ENCODE measurements at places on chromosomes 1 and 21.

DNA sequence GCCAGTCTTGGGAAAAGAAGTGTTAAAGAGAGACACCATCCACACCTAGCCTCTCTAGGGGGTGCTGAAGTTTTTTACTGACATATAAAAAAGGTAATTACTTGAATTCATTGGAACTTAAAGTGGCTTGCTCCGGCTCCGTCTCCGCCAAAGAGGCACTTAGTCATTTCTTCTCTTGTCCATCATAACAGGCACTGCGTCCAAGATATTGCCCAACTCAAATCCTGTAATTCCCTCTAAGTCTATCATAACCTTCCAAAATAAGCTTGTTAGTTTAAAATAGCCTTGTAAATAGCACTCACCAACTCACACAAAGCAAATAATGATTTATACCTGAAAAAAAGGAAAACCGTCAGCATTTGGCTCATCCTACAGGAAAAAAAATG lies 160.5 kb downstream of the ZBTB18 start:
- no peak for DNase-seq

DNA sequence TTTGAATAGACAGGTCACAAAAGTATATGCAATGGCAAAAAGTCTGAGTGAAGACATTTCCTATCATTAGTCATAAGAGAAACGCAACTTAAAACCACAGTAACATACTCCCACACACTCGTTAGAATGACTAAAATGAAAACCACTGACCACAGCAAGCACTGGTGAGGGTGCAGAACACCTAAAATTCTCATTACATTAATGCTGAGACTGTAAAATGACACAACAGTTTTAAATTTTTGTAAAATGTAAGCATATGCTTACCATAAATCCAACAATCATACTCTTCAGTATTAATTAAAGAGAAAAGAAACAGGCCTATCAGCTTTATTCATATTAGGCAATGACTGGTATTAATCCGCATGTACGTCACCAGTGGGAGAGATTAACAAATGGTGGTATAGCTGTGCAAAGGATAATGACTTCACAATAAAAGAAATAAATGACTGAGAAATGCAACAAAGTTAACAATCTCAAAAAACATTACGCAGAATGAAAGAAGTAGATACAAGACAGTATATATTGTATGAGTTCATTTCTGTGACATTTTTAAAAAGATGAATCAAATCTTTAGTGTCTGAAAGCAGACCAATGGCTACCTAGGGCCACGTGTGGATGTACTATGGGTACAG lies 253.5 kb downstream of the AKT3 start:
- no peak for DNase-seq

- no peak for DNase-seq
These were observed 23.3 kb downstream of the SPOCD1 start for GRCh38 chr1:31792541-31792940.

GRCh38 chr1:50973875-50974617 lies 4.0 kb downstream of the CDKN2C start:
- no peak for DNase-seq

DNA sequence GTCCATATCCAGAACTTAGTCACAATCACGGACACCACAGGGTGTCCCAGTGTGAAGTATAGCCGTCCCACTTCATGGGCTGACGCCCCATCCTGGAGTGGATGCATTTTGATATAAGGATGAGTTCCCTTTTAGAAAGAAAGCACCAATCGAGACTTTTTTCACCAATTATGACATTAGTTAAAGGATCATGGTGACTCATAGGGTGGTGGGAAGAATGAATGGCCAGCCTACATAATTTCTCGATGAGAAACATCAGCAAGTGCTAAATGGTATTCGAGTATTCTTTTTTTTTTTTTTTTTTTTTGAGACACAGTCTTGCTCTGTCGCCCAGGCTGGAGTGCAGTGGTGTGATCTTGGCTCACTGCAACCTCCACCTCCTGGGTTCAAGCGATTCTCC lies 38.5 kb upstream of the USP1 start:
- DNase-seq: no peak

GRCh38 chr1:187819086-187819485 lies 990.3 kb downstream of the PLA2G4A start:
- DNase-seq: no peak

- no peak for DNase-seq
These were observed 180.1 kb upstream of the PRMT6 start for GRCh38 chr1:106876384-106876783.

DNA sequence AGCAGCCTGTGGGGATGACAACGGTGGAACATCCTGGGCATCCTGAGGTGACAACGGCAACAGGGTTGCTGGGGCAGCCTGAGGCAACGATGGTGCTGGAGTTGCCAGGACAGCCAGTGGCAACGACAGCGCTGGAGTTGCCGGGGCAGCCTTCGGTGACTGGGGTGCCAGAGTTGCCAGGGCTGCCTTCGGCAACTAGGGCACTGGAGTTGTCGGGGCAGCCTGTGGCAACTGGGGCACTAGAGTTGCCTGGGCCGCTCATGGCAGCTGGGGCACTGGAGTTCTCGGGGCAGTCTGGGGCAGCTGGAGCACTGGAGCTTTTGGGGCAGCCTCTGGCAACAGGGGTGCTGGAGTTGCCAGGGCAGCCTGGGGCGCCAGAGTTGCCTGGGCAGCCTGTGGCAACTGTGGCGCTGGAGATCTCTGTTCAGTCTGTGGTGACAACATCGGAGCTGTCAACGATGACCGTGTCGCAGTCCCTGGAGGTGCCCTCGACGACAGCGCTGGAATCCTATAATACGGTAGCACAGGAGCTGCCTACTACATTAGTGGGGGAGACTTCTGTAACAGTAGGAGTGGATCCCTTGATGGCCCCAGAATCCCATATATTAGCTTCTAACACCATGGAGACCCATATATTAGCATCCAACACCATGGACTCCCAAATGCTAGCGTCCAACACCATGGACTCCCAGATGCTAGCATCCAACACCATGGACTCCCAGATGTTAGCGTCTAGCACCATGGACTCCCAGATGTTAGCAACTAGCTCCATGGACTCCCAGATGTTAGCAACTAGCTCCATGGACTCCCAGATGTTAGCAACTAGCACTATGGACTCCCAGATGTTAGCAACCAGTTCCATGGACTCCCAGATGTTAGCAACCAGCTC lies 8.2 kb downstream of the SON start:
- no peak for DNase-seq

GRCh38 chr1:20143734-20144565 lies 4.8 kb downstream of the PLA2G2F start:
- no peak for DNase-seq

DNA sequence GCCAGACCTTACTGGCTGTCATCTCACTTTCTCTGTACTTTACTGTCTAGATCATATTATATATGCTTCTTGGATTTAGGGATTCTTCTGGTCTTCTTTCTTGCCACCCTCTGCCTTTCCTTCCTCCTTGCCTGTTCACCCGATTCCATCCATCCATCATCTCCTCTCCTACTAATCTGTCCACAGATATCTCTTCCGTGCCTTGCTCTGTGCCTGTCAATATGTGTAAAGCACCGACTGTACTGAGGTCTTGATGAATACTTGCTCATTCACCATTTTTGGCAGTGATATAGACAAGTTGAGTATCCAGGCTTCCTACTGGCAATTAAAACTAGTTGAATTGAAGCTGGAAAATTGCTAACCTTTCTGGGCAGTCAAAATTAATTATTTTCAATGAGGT lies 8.1 kb downstream of the FMN2 start:
- DNase-seq: no peak

GRCh38 chr1:84851839-84852238 lies 41.2 kb downstream of the LPAR3 start:
- no peak for DNase-seq

All from NCI-H2171 treated with DMSO at 0.1 percent for 48 hours (cell line).